SJCRH30 (cell line): ENCODE measurements at places on chromosomes 2 and 18.

DNA sequence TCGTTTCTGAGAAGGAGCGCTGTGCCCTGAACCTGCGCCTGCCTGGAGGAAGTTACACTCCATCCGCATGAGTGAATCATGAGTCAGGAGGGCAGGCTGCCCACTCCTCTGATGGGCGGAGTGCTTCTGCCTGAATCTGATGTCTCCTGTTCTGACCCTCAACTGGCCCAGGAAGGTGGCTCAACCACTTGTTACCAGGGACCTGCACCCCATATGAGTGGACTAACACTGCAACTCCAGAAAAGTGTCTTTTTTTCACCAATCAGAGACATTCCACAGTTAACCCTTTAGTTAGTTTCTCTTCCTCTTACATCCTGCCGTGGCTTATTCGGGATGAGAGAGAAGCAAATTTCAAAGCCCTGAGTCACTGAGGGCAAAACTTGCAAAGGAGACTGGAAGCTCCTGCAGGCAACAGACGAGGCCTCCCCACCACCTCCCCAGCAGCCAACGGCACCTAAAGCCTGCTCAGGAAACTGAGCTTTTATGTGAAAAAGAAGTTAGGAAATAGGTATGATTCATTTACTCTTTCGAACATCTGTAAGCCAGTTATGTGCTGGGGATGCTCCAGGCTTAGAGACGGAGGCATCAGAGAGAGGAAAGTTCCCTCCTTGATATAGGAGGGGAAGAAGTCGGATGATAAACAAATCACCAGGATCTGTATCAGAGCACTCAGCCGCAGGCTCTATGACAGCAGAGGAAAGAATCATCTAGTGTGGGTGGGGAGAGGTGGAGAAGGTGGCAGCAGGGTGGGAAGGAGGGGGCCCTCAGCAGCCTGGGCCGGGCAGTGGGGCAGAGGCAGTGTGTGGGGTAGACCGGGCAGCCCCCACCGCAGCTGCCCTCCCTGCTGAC lies 30.9 kb downstream of the MBP start:
- peak; percentile 8 for DNase-seq

DNA sequence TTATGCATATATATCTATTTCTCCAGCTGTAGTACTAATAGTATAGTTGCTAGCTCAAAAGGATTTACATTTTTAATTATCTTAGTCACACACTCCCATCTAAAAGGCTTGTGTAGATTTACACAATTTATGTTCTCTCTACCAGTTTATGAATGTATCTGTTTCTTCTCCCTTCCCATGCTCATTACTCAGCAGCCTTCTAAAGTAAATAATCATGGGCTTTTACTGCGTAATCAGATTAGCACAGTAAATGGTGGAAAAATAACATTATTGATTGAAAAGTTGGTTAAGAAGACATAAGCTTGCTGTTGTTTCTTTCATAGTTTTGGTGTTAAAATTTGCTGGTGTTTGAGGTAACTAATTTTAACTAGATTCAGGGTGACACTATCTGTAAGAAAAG lies 81.8 kb downstream of the PTPN4 start:
- no peak for DNase-seq

GRCh38 chr2:165428926-165429325 lies 40.6 kb upstream of the CSRNP3 start:
- DNase-seq = no peak

GRCh38 chr2:24597181-24597870 lies 106.3 kb downstream of the NCOA1 start:
- no peak for DNase-seq

DNA sequence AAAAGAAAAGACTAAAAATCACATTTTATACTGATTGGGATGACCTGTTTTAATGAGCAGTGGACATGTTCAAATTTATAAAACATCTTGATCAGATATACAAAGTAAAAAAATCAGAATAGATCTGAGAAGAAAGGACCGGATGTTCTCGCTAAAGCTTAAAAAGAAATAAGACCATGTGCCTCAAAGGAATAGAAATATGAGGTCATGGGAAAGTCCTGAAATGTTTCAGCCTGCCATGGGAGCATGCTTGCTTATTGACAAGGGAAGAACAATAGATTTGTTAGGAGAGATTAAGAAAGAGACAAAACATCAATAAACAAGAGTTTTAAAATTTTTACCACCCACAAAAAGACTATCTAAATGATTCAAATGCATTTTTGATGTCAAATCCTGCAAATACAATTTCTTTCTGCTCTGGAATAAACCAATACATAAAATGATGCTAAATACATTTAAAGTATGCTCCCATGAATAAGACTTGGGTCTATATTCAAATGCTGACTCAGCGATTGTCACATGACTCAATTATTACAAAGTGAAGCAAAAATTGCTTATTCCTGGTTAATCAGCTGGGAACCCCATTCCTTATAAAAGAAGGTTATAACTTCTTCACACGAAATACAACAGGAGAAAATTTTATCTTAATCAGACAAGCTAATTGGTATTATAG lies 633.9 kb upstream of the PKDCC start:
- no peak for DNase-seq

DNA sequence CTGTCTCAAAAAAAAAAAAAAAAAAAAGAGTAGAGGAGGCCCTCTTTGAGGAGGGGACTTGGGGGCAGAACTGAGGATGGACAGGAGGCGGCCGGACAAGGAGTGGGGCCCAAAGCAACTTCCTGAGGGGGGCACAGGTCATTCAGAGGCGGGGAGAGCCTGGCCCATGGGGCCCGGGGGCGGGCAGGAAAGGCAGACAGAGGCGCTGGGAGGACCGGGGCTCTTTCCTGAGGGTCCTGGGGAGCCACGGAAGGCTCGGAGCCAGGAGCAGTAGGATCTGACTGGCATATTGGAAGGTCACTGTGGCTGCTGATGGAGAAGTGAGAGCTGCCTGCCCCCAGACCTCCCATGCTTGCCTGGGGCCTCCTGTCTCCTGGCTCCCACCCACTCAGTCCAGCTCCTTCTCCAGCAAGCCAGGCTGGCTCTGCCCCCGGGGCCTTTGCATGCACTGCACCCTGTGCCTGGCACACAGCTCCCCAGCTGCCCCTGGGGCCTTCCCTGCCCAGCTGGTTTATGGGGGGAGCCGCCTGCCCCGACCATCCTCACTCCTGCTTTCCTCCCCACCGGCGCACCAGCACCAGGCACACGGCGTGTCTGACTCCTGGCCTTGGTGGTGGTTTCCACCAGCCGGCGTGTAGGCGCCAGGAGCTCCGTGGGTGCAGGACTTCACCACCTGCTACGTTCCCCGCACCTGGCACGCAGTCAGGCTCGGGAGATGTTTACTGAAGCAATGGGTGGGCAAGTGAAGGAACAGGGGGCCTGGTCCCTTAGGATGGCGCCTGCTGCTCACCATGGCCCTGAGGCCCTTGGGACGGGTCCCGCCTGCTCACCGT lies 5.6 kb downstream of the ESPNL start:
- DNase-seq = no peak

DNA sequence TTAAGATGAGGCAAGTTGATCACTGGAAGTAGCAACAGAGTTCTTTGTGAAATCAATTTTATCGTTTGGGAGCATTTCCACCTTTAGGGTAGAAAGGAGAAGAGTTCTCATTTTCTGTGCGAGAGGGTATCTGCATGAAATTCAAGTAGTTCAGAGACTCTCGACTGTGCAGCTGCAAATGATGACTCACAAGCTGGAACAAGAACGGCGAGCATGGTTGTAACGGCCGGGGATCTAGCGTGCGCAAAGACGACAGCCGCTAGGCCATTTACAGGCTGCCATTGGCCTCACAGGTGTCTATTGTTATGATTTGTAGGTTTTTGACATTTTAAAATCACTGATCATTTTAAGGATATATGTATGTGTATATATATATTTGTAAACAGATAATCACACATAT lies 5.2 kb downstream of the KLHL29 start:
- peak; percentile 90 for DNase-seq

DNA sequence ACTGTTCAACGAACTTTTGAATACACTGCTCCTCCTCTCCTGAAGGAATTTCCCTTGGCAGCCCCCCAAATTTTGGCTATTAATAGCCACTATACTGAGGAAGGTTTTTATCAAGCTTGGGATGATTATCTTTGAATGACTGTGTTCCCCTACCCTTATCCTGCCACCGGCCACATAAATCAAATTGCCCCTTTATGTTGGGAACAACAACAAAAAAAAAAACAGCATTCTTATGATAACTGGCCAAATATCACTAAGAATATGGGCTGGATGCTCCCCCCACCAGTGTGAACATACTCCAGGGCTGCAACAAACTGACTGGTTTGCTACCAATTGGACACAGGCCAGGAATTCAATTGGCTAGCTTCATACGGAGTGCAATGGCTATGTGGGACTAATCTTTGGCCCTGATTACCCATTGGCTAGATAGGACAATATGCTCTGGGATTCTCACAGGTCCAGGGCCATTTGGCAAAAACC lies 20.6 kb downstream of the DUSP11 start:
- DNase-seq = no peak

DNA sequence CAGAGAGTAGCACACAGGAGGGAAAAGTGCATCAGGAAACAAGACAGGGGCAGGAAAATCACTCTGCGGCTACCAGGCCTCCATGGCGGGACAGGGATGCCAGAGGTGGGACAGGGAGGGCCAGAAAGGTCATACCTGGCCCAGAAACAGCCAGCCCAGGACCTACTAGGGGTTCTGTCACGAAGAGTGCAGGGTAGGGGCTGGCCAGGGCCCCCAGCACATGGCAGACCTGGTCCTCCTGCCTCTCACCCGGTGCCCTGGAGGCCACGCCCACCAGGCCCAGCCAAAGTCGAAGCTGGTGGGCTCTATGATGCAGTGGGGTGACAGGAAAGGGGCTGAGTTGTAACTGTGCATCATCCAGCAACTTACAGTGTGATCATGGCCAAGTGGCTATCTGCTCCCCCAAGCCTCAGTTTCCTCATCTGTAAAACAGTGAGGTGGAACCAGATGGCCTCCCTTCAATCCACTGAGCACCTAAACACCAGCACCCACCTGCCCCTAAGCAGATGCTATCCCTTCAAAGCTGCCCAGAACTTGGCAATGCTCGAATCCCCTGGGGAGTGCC lies 10.6 kb downstream of the CYP26B1 start:
- no peak for DNase-seq

GRCh38 chr2:240452462-240453256 lies 17.2 kb downstream of the GPC1 start:
- DNase-seq = no peak

- DNase-seq = peak; percentile 11
These were observed 919 bp downstream of the SF3B1 start for GRCh38 chr2:197433780-197434438.
